Umbilical cord (tissue), 2 donors: ENCODE measurements at places on chromosomes 12 and 14. TPM values are rescaled to one million over a fixed set of nuclear protein-coding genes. Genes with fewer than 3 reads are reported as not detected.

Gene BCL2L2
- 20.0 TPM for total RNA-seq

Gene CELA1
- total RNA-seq: not detected

- DNase-seq: no peak
Observed at GRCh38 chr12:120579179-120579578, 2.0 kb downstream of the POP5 start.

- no peak for DNase-seq
Observed at GRCh38 chr12:8123124-8123912, at the start of gene CLEC4A. Gene CLEC4A, plus strand, starts transcription at chr12:8123617. Its CDS starts 262 bp downstream, at chr12:8123879.

DNA sequence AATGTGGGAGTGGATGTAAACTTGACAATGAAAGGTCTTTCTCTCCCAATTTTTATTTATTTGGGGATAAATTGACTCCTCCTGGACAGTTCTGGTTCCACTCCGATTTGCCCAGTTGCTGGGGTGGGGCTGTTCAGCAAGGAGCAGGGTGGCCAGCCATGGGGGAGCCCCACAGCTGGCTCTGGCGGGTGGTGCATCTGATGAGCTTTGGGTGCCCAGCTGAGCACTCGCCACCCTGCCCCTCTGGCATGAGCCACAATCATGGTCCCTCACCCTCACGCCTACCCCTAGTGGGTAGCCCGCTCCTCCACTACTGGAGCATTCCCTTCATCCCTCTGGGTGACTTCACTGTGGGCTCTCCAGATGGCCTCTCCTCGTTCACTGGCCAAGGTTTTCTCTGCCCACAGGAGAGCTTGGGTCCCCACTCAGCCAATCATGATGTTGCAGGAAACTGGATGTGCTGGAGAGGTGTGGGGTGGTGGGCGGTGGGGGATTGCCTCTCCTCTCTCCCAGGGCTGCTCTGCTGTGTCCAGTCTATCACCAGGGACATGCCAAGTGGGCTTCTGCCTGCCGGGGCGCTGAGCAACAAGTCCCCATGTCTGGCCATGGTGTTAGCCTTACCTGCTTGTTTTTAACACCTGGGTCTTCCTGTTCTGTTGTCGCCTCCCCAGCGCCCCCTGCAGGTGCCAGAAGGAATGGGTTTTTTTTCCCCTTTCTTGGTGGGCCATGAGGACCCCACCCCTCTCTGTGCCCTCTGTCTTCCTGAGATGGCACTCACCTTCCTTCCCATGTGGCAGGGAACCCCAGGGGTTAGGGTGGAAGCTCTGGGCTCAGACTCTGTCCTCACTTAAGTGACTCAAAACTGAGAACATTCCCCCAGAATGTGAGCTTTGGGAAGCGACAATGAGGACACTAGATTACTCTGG, 3.4 kb downstream of the CYP46A1 start:
- no peak for DNase-seq

DNA sequence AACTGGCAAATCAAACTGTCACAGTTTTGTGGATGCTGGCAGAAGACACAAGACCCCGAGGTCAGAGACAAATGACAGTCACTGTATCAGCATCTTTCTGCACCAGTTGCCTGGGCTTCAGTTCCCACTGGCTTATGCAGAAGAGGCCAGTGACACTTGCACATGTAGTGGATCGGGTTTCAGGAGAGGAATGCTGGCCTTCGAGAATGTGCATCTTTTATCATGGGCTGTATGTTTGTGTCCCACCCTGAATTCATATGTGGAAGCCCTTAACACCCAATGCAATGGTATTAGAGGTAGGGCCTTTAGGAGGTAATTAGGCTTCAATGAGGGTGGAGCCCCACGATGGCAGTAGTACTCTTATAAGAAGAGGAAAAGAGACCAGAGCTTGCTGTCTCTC, 150.9 kb downstream of the SLC15A4 start:
- DNase-seq: no peak

DNA sequence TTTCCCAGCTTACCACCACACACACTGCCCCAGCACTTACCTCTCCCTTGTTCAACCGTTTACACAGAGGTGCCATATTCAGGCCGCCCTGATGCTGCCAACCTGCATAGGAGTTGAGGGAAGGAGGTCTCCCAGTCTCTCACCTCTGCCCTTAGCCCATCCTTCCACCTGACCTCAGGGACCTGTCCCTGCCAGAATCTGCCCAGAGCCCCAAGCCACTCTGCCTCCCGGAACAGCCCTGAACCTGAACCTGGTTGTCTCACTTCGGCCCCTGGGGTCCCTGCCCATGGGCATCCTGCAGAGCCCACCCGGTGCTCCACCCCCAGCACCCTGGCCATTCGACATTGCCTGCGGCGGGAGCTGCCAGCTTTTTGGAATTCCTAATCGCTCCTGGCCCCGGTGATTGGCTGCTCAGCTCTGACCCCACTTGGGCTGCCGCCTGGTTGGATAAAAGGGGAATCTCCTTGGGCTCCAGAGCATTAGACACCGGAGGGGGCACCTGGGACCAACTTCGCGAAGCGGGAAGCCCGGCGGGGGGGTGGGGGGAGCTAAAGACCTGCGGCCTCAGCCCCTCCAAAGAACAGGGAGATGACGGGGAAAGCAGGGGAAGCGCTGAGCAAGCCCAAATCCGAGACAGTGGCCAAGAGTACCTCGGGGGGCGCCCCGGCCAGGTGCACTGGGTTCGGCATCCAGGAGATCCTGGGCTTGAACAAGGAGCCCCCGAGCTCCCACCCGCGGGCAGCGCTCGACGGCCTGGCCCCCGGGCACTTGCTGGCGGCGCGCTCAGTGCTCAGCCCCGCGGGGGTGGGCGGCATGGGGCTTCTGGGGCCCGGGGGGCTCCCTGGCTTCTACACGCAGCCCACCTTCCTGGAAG, at the start of gene VSX2:
VSX2 (plus strand) TSS at position 476 of the 874 bp plus-strand sequence; CDS start at position 589, 113 bp downstream.
- DNase-seq: no peak

DNA sequence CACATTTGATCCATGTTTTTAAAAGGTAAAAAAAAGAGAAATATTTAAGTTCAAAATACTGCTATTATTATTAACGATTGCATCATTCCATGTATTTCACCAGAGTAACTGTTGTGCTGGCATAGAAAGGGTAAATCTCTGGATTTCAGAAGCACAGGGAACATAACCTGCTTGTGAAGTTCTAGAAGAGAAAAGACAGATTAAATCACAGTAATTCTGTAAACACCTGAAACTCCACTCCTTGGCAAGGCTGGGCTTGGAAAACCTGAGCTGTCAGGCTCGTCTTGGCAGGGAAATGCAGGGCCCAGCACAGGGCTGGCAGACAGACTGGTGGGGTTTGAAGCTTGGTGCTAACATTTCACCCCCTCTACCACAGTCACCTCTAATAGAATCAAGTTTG, 35.1 kb downstream of the SVOP start:
- no peak for DNase-seq

Gene SPIC
- total RNA-seq: 0.72 TPM

Gene NAA30
- total RNA-seq: 26.0 TPM

DNA sequence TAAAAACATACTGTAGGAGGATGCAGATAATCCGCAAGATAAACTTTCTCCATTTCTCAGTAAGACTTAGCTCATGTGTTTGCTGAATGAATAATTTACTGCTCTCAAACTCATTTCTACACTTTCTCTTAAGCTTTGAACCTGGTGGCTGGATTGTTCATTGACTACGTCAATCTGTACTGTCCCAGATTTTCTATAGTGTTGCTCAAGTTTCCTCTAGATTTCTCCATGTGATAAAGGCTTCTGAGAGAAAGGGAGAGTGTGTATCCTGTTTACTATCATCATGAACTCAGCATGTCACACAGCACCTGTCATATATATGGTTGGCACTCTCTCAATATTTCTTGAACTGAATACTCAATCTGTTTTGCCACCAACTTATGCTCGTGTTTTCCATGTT, 518.0 kb upstream of the TBX3 start:
- no peak for DNase-seq

- peak; percentile 34 for DNase-seq
Observed at GRCh38 chr12:76024942-76025600, 6.5 kb downstream of the PHLDA1 start.

DNA sequence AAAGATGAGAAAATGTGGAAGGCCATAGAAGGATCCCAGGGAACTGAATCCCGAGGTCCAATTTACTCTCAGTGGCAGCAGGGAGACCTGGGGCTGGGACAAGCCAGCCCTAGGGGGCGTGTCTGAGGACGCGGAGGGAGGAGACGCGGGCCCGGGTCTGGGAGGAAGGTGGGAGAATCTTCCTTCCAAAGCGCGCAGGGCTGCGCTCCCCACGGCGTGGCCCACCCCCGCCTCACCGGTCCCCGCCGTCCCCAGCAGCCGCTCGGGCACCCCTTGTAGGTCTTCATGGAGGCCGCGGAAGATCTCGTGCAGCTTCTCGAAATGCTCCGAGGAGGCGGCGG, 323 bp downstream of the VTI1B start:
- peak; percentile 81 for DNase-seq

GRCh38 chr12:130555221-130555620, 160.9 kb downstream of the RIMBP2 start:
- DNase-seq: no peak

Gene ABCC9
- 37.1 TPM for total RNA-seq

- no peak for DNase-seq
Observed at GRCh38 chr12:68910128-68910527, 22.8 kb downstream of the CPM start.

DNA sequence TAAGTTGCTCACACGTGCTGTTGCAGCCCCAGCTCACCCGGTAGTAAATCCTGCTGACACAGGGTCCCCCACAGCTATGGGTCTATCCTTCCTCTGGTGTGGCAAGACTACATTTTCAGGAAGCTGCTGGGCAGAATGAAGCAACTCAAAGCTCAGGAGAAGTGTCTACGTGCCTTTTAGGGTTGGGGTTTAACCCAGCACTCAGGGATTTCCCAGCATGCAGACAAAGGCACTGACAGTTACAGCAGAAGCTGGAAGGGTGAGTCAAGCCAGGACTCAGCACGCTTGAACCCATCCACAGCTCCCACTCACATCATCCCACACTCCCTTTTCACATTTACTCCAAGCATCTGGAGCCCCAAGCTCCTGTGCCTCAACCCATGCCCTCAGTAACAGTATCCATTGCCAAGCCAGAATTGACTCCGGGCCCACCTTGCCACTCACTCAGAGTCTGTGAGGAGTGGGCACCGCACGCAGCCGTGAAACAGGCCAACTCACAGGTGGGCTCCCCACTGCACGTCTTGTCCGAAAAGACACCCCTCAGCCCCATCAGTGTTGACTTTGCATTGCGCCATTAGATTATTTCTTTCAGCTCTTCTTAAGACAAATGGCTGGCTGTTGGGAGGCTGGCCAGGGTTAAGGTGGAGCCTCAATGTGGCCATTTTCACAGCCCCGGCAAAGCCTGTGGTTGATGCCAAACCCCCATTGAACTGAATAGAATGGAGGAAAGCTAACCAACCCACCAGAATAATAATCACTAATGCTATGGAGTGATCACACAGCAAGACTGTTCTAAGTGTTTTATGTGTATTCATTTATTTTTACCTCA, 59.6 kb downstream of the ZFP36L1 start:
- peak; percentile 76 for DNase-seq

DNA sequence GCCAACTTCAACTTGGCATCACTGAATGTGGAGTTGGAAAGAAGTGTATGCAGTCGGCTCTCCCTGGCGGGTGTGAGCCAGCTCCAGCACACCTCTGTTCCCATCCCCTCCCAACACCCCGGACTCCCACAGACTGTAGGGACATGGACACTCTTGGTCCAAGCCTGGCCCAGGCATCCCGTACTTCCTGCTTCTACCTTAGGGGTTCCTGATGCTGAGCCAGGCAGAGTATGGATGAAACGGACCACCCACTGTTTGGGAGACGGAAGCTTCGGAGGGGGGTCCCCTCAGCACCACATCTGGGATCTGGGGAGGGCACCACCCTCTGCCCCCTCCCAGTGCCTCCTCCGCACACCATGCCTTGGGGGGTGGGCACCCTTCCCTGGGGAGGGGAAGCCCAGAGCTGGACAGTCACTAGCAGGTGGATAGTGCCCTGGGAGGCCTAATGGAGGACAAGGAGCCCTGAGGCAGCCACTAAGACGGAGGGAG, 62.0 kb downstream of the LGMN start:
- no peak for DNase-seq

- no peak for DNase-seq
Observed at GRCh38 chr12:52224151-52224550, 8.9 kb upstream of the KRT7 start.

GRCh38 chr14:91470216-91470615, 39.9 kb downstream of the PPP4R3A start:
- no peak for DNase-seq

DNA sequence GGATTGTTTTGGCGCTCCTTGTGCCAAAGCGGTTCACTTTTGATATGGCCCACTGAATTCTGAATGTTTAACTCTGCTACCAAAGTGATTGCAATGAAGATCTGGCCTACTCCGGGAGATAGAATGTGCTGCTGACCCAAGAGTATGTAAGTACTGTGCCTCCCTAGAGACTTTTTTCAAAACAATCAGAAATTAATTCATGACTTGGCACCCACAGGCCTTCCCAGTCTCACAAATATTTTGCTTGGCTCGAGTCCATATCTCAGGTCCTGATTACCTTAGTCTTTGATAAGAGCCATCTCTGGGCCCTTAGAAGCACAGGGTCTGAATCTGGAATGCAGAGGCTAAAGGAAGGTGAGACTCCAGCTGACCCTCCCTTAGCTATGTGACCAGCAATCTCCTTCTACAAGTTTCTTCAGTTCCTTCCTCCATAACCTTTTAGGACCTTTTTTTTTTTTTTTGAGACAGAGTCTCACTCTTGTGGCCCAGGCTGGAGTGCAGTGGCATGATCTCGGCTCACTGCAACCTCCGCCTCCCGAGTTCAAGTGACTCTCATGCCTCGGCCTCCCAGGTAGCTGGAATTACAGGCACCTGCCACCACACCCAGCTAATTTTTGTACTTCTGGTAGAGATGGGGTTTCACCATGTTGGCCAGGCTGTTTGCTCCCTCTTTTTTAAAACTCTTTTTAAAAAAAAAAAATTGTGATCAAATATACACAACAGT, 49.5 kb upstream of the METAP2 start:
- DNase-seq: no peak

DNA sequence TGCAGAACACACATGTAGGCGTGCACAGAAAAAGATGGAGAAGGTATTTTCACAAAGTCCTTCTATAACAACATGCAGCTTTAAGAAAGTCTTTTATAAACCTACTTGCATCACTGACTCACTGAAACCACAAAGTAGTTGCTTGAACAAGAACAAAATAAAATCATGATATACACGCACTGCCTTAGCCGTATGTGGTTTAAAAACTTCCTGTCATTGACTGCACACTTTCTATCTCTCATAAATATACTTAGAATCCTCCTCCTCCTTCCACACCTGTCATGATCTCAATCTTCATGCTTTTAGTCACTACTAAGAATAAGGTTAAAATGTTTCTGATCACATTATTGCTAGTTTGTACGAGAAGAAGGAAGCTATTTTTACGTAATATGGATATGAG, 31.8 kb upstream of the RAD51AP1 start:
- DNase-seq: no peak

GRCh38 chr12:89264837-89265236, 87.5 kb downstream of the DUSP6 start:
- DNase-seq: no peak

GRCh38 chr12:48247181-48247966, 44.3 kb upstream of the OR10AD1 start:
- DNase-seq: no peak
